M059J (cell line): ENCODE measurements at places on chromosomes 7 and 10. TPM values are rescaled to one million over a fixed set of nuclear protein-coding genes. Genes with fewer than 3 reads are reported as not detected.

Gene LRGUK
- total RNA-seq = not detected in 2 replicates

Gene MUC12
- 1.4 and 4.5 TPM in 2 replicates for total RNA-seq

Gene SPDYE5
- not detected in 2 replicates for total RNA-seq

Gene SYCE1
- not detected in 2 replicates for total RNA-seq

Gene AOAH
- total RNA-seq = 2.6 and 3.0 TPM in 2 replicates

Gene TCAF2
- 2.3 and 3.9 TPM in 2 replicates for total RNA-seq

Gene ADAM8
- 0.02 and 1.3 TPM in 2 replicates for total RNA-seq

GRCh38 chr7:66182920-66183319 is 22.2 kb upstream of the TPST1 start:
- no peak for DNase-seq

DNA sequence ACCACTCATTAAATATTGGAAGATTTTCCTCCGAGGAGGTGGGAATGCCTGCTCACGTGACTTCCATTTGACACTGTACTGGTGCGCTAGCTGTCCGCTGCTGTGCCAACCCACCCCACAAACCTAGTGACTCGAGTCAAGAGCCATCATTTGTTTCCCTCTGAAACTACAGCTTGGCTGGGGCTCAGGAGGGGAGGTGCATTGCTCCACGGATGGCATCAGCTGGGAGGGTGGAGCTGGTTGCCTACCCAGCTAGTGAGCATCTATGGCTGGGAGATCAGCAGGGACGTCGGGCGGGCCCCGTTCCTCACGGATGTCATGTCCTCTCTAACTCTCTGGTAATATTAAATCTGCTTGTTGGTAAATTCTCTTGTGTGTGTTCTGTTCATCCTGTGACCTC is 9.5 kb upstream of the FOXL3 start:
- DNase-seq = no peak

DNA sequence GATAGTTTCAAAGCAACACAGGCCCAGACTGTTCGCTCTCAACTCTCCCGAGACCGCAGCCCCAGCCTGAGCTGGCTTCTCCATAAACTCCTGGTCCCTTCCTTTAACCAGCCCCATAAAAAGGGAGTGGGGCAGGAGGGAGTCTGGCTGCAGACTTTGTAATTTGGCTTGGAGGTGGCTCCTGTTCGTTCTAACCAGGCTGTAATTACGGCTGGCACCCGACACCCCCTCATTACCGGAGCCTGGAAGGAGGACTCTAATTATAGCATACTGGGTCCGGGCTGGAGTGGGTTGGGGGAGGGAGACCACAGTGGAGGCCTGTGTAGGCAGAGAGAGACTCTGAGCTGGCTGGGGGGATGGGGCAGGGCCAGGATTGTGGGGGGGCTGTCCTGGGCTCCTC is 49.7 kb downstream of the UNC5B start:
- DNase-seq = no peak

GRCh38 chr10:95237376-95238170 is 43.5 kb downstream of the ACSM6 start:
- peak; percentile 78 for DNase-seq

- no peak for DNase-seq
Observed at GRCh38 chr10:25308278-25308677, 133.5 kb downstream of the GPR158 start.

DNA sequence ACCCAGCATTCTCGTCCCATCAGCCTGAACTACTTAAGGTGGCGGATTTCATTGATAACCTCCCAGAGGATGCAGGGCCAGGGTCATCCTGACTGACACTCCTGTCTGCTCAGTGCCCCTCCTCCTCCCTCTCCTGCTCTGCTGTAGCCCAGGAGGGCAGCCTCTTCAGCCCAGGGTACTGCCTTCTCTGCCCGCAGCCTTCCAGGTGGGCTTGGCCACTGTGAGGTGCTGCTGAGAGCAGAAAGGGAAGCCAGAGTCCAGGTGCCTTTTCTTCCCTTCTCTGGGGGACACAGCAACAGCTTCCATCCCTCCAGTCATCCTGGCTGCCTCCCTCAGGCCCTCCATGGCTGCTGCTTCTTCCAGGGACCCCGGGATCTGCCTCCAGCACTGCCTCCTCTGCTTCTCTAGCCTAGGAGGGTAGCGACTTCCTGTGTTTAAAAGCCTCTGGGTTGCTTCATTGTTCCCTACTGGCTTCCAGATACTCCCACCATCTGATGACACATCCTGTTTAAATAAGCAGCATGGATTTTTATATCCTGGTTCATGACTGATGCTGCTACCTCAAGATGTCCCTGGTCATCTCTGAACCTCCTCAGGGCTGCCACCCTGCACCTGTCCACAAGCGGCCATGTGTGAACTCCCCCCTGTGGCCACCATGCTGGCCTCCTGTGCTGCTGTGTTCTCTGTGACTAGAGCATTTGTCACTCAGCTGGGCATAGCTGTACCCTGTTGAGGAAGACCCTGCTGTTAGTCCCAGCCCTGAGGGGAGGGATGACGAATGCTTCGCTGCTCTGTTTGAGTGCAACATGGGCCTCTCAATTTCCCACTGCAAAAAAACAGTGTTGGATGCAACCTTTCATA is 55.8 kb downstream of the AKR1C4 start:
- DNase-seq = peak; percentile 1

DNA sequence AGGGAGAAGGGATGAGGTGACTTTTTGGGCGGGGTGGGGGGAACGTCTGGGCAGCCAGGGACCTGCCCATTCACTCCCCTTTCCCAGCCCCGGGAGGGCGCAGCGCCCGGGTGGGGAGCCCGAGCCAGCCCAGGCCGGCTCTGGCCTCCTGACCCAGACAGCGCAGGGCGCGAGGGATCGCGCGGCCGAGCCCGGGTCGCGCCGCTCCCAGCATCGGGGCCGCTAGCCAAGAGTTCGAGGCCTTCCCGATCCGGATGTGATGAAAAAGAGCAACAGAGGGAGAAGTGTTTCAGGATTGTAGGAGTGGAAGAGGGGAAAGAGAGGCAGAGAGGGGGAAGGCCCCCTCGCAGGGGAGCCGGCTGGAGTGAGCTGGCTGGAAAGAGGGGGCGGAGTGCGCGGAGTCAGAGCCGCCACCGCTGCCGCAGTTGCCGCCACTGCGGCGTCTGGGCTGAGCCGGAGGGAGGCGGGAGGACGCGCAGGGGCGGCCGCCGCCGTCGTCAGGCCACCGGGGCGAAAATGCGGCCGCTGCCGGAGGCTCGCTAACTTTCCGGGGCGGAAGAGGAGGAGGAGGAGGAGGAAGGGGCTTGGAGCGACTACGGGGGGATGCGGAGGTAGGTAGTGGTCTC is at the start of gene MDFIC:
Gene MDFIC, plus strand, starts transcription at position 69 of the 626 bp plus-strand sequence. CDS start 940 bp downstream, outside the sequence.
- peak; percentile 48 for DNase-seq

DNA sequence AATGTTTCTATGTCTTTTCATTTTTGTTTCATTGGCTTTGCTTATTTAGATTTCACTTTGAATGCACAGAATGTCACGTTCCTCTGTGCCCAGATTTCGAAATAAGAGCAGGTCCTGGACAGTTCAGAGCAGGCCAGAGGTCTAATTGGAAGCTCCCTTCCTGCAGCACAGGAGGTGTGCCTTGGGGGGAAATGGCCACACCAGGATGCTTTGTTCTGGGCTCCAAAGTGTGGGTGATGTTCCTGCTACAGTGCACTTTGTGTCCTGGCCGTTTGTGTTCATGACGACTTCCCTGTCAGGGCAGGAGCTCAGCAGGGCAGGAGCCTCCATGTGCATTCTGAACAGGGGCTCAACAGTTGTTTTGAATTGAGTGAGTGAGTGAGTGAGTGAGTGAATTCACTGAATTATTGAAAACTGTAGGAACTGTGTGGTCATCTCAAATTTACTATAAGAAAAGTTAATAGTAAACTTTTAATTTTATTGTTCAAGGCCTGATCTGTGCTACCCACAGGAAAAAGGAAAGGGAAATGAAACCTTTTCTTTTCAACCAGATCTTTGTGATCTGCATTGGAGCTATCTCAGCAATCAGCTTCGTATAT is 109.5 kb upstream of the GJD4 start:
- no peak for DNase-seq

- no peak for DNase-seq
Observed at GRCh38 chr7:133983685-133984419, 143.3 kb upstream of the LRGUK start.

DNA sequence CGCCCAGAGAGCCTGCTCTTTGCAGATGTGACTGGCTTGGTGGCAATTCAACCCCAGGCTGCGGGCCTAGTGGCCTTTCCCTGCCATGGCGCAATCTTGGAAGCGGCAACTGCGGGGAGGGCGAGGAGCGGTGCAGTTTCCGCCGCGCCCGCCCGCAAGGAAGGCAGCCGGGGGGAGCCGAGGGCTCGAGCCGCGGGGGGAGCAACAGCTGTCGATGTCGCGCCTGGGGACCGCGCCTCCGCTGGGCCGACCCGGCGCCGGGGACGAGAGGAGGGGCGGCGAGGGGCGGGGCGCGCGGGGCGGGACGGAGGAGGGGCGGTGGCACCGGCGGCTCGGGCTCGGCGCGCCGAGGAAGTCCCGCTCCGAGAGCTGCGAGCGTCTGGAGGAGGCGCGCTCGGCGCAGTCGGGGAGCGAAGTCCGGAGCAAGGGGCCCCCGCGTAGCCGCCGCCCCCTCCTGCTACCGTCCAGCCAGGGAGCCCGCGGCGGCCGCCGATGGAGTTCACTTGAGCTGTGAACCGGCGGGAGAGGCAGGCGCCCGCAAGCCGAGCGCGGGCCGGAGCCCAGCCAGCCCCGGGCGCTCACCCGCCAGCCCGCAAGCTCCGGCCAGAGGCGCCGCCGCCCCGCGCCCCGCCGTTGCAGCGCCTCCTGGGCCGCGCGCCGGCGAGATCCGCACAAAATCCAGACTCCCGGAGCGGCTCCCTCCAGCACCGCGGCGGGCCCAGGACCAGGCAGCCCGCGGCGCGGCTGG is 438.1 kb upstream of the GALNT17 start:
- DNase-seq = peak; percentile 56

GRCh38 chr10:78319841-78320240 is 286.2 kb downstream of the RPS24 start:
- DNase-seq = no peak

DNA sequence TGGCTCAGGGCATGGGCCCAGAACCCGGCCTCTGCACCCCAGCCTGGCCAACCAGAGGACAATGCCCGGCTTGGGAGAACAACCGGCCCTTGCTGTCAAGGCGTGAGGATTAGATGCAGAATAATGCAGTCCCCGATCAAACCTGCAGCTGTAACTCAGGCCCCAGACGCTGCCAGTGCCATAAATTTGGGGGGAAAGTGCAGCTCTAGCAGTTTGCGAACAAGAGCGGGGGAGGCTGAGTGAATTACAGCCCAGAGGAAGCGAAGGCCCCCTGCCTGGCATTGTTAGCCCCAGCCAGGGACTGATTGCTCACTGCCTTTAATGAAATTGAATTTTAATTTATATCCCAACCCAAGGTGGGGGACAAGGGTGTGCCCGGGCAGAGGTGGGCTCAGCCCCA is 38.0 kb upstream of the GNA12 start:
- DNase-seq = no peak

- DNase-seq = no peak
Observed at GRCh38 chr10:132705173-132705572, 80.8 kb downstream of the NKX6-2 start.

DNA sequence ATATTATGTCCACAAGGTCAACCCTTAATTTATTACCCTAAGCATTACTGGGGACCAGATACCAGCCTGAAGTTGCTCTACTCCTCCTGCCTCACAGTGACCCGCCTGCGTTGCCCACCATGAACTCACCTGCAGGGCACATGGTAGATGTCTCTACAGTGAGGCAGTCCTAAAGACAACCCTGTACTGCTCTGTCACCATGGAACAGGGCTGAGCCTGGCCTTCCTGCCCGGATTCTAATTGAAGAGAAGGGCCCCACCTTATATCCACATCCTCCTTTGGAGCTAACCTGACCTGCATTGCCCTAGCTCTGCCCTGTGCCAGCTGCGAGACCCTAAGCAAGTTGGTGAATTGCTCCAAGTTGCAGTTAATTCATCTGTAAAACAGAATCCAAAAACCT is 4.1 kb downstream of the SH3PXD2A start:
- DNase-seq = no peak

DNA sequence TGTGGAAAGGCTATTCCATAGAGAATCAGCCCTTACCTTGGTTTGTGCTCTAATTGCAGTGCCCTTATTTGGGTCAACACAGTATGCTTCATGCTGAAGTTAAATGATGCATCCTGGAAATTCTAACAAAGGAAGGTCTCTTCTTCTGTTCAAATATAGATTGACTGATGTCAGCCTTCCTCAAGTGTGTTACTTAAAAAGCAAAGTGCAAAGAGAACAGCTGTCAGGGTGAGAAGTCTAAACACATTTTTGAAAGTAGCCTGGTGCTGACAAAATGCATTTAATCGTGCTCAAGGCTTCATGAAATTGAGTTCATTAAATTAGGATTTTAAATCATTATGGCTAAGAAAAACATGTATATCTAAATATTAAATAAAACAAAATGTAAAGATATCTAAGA is 19.5 kb downstream of the AGR2 start:
- no peak for DNase-seq

DNA sequence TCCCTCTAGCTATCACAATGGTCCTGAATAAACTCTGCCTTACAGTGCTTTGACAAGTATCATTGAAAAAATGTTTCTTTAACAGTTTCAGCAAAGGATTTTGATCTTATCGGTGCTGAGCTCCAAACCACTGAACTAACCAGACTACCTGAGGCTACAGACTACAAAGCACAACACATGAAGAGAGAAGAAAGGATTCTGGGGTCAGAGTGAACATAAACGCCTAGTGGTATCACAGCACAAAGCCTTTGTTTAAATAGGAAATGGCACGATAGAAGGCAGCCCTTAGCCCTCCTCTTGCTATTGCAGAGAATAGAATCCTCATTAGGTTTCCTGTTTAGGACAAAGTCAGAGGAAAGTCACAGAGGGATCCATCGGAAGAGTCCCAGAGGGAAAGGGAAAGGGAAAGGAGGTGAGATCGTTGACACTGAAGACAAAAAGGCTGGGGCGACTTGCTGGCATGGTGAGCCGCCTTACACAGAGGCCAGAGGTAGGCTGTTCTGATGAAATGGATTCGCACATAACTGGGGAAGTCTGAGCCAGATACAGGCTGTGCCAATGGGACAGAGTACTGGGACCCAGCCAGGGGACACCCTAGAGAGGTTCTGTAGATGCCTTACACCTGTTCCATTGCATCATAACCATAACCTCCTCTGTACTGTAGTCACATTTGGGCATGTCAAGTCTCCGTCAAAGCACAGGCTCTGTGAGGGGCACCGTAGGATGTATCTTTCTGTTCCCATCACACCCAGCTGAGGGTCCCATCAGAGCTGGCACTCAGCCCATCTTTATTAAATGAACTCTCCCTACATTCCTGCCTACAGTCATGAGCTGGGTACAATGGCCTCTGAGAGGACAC is 71.5 kb downstream of the XPNPEP1 start:
- no peak for DNase-seq

- DNase-seq = no peak
Observed at GRCh38 chr7:151308256-151308655, 33.4 kb upstream of the NUB1 start.

- no peak for DNase-seq
Observed at GRCh38 chr10:74675484-74675883, 150.9 kb upstream of the KAT6B start.
